Effector memory CD4-positive, alpha-beta T cell (primary cell): ENCODE measurements at places on chromosomes 3 and 15.
A peak's percentile ranks its signal among the peaks of the same experiment; 100 is the strongest.

- H3K4me3 ChIP-seq = peak overlapping the region; percentile 81
- H3K36me3 ChIP-seq = no peaks in the 10 kb centered on the region
- H3K4me1 ChIP-seq = peaks cover 8% of the 10 kb centered on the region
- DNase-seq = no peak
These were observed 876 bp downstream of the PLSCR1 start for GRCh38 chr3:146543461-146544001.

GRCh38 chr15:77836121-77836692 is 203.5 kb upstream of the LINGO1 start:
- H3K27me3 ChIP-seq = peaks cover 4% of the 10 kb centered on the region
- no peak overlapping the region for H3K4me3 ChIP-seq
- no peaks in the 10 kb centered on the region for H3K4me1 ChIP-seq
- H3K27ac ChIP-seq = no peak overlapping the region
- no peak for DNase-seq

GRCh38 chr3:30408105-30408557 is 198.3 kb upstream of the TGFBR2 start:
- no peaks in the 10 kb centered on the region for H3K36me3 ChIP-seq
- H3K27me3 ChIP-seq = no peaks in the 10 kb centered on the region
- H3K4me3 ChIP-seq = no peak overlapping the region
- H3K27ac ChIP-seq = no peak overlapping the region

DNA sequence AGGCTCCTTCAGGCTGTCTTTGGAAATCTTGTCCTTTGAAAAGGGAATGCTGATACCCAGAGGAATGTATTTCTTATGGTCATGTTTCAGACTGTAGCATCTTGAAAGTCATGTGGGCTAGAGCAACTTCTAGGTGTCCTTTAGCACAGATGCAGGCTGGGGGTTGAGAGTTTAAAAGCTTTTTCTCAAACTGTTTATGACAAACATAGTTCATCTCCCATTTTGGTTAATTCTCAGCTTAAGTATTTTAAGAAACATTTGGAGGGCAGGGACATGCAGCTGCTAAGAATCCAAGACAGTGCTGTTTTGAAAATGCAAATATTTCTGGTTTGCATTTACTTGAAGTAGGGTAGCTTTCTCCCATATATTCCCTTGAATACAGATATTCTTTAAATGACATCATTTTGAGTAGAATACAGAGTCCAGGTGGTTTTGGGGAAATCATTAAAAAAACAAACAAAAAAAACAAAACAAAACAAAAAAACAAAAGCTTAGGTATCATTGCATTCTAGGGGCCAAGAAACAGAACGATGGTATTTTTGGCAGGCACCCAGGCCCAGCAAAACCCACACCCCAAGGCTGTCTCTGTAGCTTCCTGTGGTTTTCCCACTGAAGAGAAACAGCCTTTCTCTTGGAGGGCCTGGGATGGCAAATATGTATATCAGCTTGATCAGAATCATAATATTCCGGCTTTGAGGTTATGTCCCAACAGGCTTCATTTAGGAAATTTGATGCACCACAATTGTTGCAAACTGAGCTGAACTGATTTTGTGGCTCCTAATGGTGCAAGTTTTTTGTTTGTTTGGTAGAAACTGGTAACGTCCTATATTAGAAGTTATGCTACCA is 120.0 kb downstream of the ATG7 start:
- H3K27me3 ChIP-seq = no peaks in the 10 kb centered on the region
- H3K4me1 ChIP-seq = no peaks in the 10 kb centered on the region
- DNase-seq = no peak
- H3K4me3 ChIP-seq = no peak overlapping the region
- H3K36me3 ChIP-seq = no peaks in the 10 kb centered on the region

- H3K27ac ChIP-seq = peak overlapping the region; percentile 98
- DNase-seq = no peak
- H3K4me3 ChIP-seq = peak overlapping the region; percentile 76
- no peaks in the 10 kb centered on the region for H3K27me3 ChIP-seq
These were observed 1.2 kb downstream of the PHC3 start for GRCh38 chr3:170180079-170180907.

DNA sequence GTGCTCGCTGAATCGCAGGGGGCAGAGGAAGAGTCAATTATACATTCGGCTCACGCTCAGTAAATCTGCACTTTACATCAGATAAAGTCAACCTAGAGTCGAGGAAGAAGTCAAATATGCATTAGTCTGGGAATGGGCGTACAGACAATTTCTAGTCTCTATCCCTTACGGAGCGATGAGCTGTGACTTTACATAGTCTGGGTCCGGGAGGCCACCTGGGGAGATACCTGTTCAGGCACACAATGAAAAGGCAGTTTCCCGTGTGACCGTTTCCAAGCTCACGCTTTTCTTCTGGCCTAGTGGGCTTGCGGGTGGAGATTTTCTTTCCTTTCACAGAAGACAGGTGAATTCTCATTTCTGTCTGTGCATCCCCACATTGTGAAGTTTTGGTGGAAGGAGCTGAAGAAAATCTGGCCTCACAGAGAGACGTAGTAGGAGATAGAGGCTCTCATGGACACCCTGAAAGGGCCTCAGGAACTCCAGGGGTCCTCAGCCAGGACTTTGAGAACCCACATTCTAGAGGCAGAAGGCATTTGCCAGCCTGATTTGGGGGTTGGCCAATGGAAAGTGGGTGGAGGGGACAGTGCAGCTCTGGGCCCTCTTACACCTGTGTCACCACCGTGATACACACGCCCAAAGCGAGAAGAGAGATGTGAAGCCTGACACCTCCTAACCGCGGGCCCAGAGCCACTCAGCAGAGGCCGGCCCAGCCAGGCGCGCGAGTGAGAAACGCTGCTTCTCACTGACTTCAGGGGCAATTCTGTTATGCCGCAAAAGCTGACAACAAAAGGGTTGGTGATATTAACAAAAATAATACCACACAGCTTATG is 10.7 kb upstream of the OCA2 start:
- peaks cover 18% of the 10 kb centered on the region for H3K36me3 ChIP-seq
- H3K27ac ChIP-seq = no peak overlapping the region
- no peaks in the 10 kb centered on the region for H3K4me1 ChIP-seq
- no peak overlapping the region for H3K4me3 ChIP-seq
- no peaks in the 10 kb centered on the region for H3K27me3 ChIP-seq
- no peak for DNase-seq

GRCh38 chr3:27568393-27568792 is 84.2 kb upstream of the SLC4A7 start:
- H3K36me3 ChIP-seq = no peaks in the 10 kb centered on the region

GRCh38 chr3:193605876-193606275 is 12.9 kb downstream of the OPA1 start:
- H3K4me1 ChIP-seq = no peaks in the 10 kb centered on the region
- H3K4me3 ChIP-seq = no peak overlapping the region
- no peak overlapping the region for H3K27ac ChIP-seq
- no peaks in the 10 kb centered on the region for H3K36me3 ChIP-seq

DNA sequence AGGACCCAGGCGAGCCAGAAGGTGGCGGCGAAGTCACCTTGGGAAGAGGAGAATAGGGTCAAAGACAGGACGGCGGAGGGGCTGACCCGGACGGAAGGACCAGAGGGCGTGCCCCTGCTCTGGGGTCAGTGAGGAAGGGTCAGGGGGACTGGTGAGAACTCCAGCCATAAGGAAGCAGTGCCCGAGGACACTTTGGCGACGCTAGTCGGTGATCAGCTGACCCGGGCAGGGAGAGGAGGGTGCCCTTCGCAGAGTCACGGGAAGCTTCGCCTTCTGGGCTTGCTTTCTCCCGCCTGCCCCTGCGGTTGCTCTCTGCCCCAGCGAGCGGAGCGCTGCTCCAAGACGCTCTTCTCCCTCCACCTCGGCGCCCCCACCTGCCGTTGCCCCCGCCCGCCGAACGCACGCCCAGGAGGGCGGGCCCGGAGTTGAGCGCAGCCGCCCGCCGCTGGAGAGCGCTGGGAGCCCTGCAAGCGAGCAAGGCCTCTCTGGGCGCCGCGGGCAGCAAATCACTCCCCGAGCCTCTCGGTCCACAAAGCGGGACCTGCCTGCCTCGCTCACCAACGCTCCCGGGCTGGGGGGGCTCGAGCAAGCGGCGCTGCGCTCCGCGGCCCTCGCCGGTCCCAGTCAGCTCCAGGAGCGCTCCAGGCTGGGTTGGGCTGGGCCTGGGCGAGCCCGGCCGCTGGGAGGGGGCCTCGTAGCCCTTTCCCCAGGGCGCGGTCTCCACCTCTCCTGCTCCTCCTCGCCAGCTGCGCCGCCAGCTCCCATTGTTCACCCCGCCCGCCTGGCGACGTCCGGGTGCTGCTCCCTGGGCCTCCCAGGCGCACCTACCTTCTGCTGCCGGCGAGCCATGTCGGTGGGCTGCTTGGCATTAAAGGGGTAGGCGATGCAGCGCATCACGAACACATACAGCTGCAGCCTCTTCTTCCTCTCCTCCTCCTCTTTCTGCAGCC is 1.2 kb downstream of the CADPS start:
- H3K4me1 ChIP-seq = no peaks in the 10 kb centered on the region
